ENCODE measurements at places on chromosomes 7 and 10. TPM values are rescaled to one million over a fixed set of nuclear protein-coding genes. Genes with fewer than 3 reads are reported as not detected.

SYT15B gene
- total RNA-seq = 4.6 TPM

DNA sequence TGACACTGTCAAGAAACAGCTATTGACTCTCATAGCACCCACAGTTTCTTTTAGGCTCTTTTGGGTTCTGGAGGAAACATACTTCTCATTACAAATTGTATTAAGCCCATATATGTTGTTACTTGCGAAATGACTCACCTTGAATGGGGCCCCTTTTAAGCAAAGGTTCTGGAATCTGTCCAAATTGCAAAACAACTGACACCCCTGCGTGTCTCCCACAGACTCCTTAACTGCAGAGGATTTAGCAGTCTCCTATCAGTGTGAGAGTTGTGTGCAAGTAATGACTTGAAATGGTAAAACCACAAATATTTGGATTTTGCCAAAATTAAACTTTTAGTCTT lies 192.3 kb downstream of the DNAJC1 start:
- DNase-seq = no peak

CHST12 gene
- 13.8 TPM for total RNA-seq

GRCh38 chr7:27235387-27236311 lies 7.0 kb upstream of the EVX1 start:
- DNase-seq = no peak

DNA sequence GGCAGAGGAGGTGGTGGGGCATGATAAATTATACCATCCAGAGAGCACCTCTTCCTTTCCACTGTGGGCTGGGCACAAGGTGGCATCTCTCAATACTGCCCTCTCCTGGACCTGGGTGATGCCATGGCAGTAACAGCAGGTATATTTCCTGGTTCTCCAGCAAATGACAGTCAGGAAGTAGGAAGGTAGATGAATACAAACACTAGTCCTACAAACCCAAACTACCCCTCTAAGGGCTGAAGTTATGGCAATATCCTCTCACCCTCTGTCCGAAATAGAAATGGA lies 1004.9 kb downstream of the KCNMA1 start:
- DNase-seq = no peak

DNA sequence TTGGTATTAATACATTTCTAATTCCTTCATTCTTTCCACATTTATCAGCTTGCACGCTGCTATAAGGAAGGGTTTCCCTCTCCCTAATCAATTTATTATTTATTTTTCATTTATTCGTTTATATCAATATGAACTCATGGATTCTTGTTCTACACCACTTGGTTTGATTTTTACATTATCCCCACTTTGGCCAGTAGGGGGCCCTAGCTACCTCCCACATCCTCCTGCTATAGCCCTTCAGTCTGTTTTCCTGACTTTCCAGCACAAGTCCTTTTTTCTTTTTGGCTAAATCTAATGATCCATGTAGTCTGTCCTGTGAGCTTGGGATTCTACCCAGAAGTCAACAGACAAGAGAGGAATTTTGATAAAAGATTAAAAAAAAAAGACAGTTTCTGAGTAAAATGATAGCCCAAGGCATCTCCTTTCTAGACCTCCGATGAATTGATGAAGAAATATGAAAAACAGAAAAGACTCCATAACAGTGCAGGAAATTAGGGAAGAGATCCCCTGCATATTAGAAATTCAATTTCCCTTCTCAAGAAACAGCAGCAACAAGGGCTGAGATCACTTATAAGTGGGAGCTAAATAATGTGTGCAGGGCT lies 47.7 kb downstream of the LYZL2 start:
- DNase-seq = no peak

DNA sequence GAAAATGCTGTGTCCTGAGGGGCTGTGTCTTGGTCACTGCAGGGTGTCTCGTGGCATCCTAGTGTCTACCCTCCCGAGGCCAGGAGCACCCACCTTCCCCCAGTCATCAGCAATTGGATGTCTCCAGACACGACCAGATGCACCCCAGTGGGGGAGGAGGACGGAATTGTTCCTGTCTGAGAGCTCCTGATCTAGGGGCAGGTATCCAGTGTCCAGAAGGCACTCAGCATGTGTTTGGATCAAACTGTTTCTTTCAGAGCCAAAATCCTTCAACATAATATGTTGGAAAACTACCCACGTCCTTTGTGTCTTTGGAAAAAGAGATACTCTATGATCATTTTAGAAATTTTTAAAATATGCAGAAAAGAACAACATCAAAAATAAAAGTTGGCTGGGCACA lies 16.9 kb downstream of the PRKRIP1 start:
- DNase-seq = no peak

GRCh38 chr7:128160296-128160695 lies 80.8 kb upstream of the LEP start:
- no peak for DNase-seq

- DNase-seq = no peak
Measured at GRCh38 chr7:80324032-80324431, 187.8 kb downstream of the GNAT3 start.

CLDN4 gene
- not detected for total RNA-seq

DNA sequence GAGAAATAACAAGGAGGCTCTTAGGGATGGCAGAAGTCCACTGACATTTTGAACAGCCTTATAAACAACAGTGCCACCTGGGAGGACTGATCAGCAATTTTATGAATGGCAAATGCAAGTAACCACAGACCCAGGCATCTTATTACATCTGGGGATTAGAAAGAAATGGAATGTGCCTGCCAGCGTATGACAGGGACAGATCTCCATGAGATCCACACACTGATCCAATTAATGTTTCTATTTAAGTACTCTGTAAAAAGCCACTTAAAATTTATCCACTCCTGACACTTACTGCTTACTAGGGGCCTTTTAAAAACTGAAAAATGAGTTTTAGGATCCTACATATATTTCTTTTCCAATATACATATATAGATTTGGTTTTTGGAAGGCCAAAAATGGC lies 28.6 kb downstream of the PARD3 start:
- DNase-seq = no peak

- no peak for DNase-seq
Measured at GRCh38 chr10:62047228-62047892, 145.9 kb downstream of the ARID5B start.

DNA sequence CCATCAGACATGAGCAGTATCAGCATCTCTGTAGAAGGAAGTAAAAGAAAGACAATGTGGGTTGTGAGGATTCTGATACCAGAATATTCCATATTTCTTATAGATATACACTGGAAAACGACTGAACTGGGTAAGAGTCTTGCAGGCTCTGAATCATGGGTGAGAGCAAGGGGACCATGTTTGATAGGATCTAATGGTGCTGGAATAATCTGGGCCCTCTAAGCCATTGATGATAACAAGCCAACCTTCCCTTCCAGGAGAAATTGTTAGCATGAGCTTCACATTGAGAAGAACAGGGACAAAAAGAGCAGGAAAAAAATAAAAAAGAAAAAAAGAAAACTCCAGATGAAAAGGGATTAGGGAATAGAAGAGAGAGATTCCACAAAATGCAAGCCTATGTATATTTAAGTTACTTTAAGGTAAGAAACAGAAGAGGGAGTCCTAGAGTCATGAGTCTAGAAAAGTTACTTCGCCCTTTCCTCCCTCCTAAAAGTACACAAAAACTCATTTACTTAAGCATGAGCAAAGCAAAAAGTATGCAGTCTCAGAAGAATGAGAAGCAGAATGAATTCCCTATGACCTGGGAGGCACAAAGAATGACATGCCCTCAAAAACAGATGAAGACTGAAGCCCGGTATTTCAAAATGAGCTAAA lies 181.9 kb downstream of the TMEM26 start:
- DNase-seq = no peak

- no peak for DNase-seq
Measured at GRCh38 chr7:69665369-69665768, 67.1 kb downstream of the AUTS2 start.

GRCh38 chr10:121862649-121863048 lies 65.2 kb downstream of the ATE1 start:
- DNase-seq = no peak

DNA sequence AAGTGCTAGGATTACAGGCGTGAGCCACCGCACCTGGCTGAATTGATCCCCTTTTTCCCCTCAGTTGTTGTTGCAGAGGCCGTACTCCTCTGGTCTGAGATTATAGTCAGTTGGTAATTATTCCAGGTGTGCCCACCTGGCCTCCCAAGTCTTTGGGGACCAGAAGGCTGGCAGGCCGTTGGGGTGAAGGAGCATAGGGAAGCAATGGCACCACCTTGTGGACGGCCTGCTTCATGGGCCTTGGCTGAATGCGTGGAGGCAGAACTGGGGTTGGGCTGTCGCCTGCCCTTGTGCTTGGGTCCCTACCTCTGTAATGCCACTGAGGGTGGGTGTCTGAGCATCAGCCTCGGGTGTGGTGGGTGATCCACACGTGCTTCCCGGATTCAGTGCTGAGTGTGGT lies 125.7 kb downstream of the RGS10 start:
- peak; percentile 84 for DNase-seq

DNA sequence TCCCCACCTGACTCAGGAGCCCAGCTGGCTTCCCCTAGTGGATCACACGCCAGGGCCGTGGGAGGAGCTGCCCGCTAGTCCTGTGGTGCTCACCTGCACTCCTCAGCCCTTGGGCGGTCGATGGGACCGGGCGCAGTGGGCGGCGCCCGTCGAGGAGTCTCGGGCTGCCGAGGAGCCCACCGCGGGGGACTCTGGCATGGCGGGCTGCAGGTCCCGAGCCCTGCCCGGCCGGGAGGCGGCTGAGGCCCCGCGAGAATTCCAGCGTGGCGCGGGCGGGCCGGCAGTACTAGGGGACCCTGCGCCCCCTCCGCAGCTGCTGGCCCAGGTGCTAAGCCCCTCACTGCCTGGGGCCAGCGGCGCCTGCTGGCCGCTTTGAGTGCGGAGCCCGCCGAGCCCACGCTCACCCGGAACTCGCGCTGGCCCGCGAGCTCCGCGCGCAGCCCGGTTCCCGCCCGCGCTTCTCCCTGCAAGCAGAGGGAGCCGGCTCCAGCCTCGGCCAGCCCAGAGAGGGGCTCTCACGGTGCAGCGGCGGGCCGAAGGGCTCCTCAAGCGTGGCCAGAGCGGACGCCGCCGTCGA lies 367.9 kb downstream of the TYW1 start:
- no peak for DNase-seq

GRCh38 chr10:6401558-6402348 lies 178.3 kb downstream of the PRKCQ start:
- peak; percentile 82 for DNase-seq

GRCh38 chr10:11162828-11163599 lies 145.3 kb downstream of the CELF2 start:
- DNase-seq = peak; percentile 86
